ENCODE measurements at places on chromosomes 1 and 21.

DNA sequence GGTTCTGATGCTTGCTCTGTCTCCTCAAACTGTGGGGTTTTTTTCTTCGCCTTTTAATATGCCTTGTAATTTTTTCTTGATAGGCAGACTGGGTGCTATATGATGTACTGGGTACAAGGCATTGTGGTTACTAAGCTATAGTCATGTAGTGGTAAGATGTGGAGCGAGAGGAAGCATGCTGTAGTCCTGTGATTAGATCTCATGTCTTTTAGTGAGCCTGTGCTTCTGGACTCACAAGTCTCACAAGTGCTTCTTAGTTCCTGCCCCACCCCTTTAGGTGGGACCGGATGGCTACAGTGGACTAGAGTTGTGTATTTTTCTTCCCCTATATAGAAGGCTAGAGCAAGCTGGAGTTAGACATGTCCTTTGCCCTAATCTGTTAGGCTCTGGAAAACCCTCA is 178.7 kb downstream of the DNM3 start:
- DNase-seq, result no peak

DNA sequence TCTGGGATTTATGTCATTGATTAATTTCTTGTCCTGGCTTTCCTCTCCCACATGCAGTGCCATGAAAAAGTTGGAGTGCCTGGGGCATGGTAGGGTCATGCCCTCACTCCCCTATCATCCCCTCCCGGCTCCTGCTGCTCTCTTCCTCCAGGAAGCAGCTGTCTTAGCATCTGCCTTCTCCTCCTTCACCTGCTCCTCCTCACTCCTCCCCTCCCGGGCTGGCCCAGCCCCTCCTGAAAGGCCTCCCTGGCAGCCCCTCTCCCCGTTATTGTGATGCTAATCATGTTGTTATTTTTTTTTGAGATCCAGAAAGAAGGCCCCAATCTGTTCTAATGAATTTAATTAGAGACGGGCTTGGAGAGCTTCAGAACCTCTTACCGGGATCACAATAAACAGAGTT is 36.3 kb upstream of the NFASC start:
- DNase-seq, result no peak

- no peak for DNase-seq
Measured at GRCh38 chr1:183989078-183989577, 48.4 kb downstream of the COLGALT2 start.

DNA sequence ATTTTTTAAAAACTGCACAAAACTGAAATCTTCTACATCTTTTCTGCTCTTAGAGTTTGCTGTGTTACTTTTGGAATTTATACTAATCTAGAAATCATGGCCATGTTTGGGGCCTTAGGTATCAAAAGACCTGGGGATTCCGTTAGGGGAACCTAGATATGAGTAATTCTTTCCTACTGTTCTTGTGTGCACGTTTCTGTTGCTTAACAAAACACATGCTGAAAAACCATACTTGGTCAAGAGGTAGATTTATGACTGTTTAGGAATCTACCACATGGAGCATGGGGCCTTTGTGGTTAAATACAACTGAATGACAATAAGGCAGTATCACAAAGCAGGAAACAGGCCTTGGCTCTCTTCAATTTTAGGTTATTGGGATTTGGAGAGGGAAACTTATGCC is 291.9 kb upstream of the USP25 start:
- DNase-seq, result no peak

- DNase-seq, result no peak
Measured at GRCh38 chr1:189678779-189679178, 798.9 kb downstream of the BRINP3 start.

GRCh38 chr1:230127105-230128054 is 60.3 kb downstream of the GALNT2 start:
- DNase-seq, result no peak

- no peak for DNase-seq
Measured at GRCh38 chr1:204081791-204082513, 9.0 kb downstream of the SOX13 start.

DNA sequence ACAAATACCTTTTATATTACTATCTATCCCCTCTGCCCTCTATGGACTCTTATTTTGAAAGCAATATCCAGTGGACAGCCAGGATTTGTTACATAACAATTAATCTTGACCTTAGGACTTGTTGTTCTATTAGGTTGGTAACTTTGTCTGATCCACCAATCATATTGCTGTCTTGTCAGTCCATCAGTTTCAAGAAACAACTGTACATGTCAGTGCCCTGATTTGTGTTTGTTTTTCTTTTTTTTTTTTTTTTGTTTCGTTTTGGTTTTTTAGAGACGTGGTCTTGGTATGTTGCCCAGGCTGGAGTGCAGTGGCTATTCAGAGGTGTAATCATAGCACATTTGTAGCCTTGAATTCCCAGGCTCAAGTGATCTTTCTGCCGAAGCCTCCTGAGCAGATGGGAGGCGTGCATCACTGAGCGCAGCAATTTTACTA is 1.5 kb upstream of the SCP2 start:
- DNase-seq, result no peak

DNA sequence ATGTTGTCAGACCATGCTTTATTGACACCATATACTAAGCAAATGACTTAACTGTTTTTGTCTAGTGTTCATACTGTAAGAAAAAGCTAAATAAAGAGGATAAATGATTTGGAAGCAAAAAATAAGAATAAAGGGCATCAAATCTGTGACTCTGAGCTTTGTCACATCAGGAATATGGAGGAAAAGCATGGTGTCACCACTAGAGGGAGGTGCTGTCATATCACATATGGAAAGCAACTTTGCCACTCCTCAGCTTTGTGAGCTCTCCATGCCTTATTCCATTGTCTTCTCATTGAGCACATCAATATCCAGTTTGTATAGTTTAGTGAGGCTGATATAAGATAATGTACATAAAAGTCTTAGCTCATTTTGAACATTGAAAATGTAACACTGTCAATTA is 20.8 kb upstream of the GBP1 start:
- DNase-seq, result peak; percentile 66

GRCh38 chr1:203324105-203325025 is 19.0 kb downstream of the BTG2 start:
- DNase-seq, result peak; percentile 76

DNA sequence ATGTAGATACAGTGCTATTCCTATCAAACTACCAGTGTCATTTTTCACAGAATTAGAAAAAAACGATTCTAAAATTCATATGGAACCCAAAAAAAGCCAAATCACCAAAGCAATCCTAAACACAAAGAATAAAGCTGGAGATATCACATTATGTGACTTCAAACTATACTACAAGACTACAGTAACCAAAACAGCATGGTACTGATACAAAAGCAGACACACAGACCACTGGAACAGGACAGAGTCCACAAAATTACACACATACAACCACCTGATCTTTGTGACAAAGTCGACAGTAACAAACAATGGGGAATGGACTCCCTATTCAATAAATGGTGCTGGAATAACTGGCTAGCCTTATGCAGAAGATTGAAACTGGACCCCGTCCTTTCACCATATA is 71.4 kb upstream of the ZNF326 start:
- no peak for DNase-seq

GRCh38 chr1:115340879-115341278 is 2.8 kb upstream of the NGF start:
- no peak for DNase-seq

DNA sequence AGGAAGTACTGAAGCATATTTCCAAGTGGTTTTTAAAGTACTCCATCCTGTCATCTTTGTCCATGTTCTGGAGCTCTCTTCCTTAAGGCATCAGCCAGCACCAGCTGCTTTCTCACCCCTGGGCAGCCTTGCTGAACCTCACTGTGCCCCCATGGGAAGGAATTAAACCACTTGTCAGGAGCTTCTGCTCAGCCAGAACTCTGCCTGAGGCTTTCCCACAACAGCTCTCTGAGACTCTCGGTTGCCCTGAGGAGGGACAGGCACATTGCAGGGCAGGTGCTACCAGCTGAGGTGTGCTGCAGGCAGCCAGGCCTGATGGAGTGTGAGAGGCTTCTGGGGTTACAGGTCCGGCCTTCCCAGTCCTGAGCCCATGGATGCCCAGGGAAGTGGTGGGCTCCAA is 30.9 kb downstream of the FAM163A start:
- DNase-seq, result no peak

GRCh38 chr1:88985032-88985431 is 7.4 kb downstream of the KYAT3 start:
- DNase-seq, result no peak

- no peak for DNase-seq
Measured at GRCh38 chr1:231139125-231139649, 22.7 kb upstream of the TRIM67 start.

DNA sequence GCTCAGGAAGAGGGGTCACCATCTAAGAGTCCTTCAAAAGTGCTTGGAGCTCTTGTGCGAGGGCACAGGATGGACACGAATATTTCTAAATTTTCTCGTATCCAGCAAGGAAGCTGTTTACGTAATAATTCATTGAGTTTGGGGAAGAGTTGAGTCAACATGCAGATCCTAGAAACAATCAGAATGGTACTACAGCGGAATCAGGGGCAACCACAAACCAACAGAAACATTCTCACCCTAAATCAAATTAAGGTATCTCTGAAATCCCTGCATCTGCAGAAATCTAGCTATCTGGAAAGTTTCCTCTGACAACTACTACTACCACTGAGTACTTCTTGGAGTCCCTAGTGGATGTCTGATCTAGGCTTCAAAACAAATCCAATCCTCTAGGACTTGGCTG is 352.4 kb downstream of the LTN1 start:
- no peak for DNase-seq

DNA sequence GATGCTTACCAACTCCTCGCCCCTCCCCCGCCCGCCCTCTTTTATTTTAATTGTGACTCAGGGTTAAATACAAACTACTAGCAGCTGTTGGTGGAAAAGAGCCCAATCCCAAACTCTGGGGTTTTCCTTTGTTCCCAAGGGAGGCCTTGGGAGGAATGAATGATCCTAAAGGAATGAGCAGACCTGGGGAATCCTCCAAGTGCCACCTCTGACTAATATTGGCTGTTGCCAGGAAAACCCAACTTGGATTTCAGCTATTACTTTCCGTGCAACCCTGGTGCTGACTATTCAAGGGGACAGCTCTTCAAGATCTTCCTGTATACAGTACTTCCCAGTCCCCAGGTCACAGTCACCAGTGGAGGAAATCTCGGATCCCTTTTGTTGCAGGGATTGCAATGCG is 1.3 kb upstream of the S100A10 start:
- no peak for DNase-seq

GRCh38 chr1:236419502-236419901 is 25.4 kb downstream of the EDARADD start:
- no peak for DNase-seq

DNA sequence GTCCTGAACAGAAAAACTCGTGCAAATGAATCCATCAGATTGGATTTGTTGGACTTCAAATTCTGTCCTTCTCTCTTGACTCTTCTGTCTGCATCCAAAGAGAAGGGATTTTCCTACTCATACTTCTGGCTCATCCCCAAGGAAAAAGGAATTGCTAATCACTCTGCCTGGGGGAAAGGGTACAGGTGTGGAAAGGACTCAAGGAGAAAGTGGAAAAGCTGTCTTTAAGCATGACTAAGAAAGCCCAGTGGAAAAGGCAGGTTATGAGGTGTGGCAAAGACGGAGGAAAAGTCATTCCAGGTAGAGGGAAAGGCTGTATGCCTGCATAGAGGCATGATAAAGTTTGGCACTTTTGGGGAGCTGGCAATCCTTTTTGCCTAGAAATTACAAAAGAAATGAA is 43.4 kb downstream of the PTGS2 start:
- no peak for DNase-seq

DNA sequence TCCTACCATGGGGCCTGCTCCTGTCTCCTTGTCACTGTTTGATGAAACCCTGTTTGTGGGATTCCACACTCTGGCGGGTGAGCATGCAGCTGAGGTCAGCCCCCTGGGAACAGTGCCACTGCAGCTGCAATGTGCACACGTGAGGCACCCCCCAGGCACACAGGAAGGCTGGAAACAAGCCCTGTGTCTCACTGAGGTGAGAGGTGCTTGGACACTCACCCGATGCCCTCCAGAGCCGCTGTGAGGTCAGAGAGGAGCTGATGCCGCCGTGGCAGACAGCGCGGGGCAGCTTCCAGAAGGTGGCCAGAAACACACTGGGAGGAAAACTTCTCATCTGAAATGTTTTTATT is 49.7 kb downstream of the SLX9 start:
- no peak for DNase-seq

GRCh38 chr1:89466307-89466930 is 58.2 kb upstream of the LRRC8B start:
- no peak for DNase-seq

- no peak for DNase-seq
Measured at GRCh38 chr1:39003794-39004193, 12.7 kb downstream of the AKIRIN1 start.

GRCh38 chr1:20194224-20194623 is 7.9 kb upstream of the PLA2G2C start:
- DNase-seq, result no peak

GRCh38 chr1:93519199-93519829 is 71.4 kb downstream of the FNBP1L start:
- DNase-seq, result no peak

- DNase-seq, result no peak
Measured at GRCh38 chr1:3459051-3459908, 4.8 kb downstream of the ARHGEF16 start.

GRCh38 chr1:118021668-118022067 is 92.1 kb downstream of the WDR3 start:
- DNase-seq, result no peak

GRCh38 chr1:208461680-208462079 is 217.5 kb upstream of the PLXNA2 start:
- no peak for DNase-seq

DNA sequence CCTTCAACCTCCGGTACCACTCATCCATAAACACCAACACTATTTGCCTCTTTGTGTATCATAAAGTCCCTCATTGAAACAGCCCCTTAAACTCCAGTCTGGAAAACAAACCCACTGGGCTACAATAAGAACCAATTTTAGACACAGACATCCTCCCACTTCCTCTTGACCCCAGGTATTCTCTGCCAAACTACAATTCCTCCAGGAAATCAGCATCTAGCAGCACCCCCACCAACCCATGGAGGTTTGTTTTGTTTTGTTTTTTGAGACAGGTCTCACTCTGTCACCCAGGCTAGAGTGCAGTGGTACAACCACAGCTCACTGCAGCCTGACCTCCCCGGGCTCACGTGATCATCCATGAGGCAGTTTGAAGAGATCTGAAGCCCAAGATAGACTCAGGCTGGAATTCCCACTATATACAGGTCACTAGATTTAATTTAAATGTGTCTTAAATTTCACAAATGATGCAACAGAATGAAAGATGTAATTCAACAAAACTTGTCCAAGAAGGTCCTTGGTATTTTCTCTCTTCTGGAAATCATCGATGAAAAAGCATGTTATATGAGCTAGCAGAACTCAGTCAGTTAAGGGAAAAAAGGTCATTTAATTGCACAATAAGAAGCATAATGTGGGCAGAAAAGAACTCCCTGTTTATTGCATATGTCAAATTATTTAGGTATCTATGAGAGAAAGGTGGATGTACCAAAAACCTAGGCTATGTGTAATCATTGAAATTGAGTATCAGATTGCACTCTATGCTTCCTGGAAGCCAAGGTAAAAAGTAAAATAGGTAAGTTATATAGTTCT is 30.3 kb downstream of the TCP10L start:
- no peak for DNase-seq

All from CD4-positive, CD25-positive, alpha-beta regulatory T cell (primary cell).